ENCODE measurements at places on chromosomes 3 and 15. TPM values are rescaled to one million over a fixed set of nuclear protein-coding genes. Genes with fewer than 3 reads are reported as not detected.

The PIGBOS1 gene
- 11.5 TPM for total RNA-seq

The ALG1L2 gene
- 0.33 TPM for total RNA-seq

The GPR149 gene
- not detected for total RNA-seq

The ERICH6 gene
- total RNA-seq, result 0.15 TPM

The AGTR1 gene
- 3.3 TPM for total RNA-seq

The CCRL2 gene
- total RNA-seq, result 0.29 TPM

The CAMP gene
- not detected for total RNA-seq

All from smooth muscle cell of trachea (primary cell).